ENCODE measurements at places on chromosomes 2 and 18. TPM values are rescaled to one million over a fixed set of nuclear protein-coding genes. Genes with fewer than 3 reads are reported as not detected.
A peak's percentile ranks its signal among the peaks of the same experiment; 100 is the strongest.

DNA sequence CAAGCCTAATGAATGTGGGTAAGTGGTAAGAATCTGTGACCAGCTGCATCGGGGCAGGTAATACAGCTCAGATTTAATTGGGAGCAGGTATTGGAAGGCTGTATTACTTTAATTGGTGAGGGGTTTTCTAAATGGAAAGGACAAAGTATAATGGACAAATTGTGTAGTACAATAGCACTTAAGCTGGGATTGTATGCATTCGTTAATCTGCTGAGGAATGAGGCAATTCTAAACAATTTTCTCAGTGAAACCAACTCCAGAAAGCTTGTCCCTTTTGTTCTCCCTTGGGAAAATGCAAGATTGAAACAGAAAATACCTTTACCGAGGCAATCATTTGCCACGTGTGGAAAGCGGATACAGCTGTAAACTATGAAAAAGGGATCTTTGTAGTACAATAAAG lies 801.6 kb upstream of the POU3F3 start:
- H3K36me3 ChIP-seq = peaks cover 2% of the 10 kb centered on the region
- no peak overlapping the region for H3K4me3 ChIP-seq
- H3K4me1 ChIP-seq = peaks cover 3% of the 10 kb centered on the region
- H3K27ac ChIP-seq = no peak overlapping the region
- H3K27me3 ChIP-seq = no peaks in the 10 kb centered on the region
- no peak for DNase-seq

DNA sequence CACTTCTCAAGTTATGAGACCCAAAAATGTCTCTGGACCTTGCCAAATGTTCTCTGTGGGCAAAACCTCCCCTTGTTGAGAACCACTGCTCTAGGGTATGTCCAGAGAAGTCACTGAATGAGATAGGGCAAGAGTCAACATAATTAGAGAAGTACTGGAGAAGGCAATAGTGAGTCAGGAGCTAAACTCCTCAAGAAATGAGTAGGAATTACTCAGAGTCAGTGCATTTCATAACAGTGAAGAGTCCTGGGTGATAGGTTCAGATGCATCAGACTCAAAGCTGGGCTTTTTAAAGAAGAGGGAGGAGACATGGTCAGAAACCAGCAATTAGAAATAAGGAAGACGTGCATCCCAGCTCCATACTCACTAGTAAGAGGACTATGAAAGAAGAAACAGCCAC lies 38.6 kb upstream of the IHH start:
- H3K27ac ChIP-seq = no peak overlapping the region
- H3K4me1 ChIP-seq = no peaks in the 10 kb centered on the region
- H3K27me3 ChIP-seq = no peaks in the 10 kb centered on the region
- no peaks in the 10 kb centered on the region for H3K36me3 ChIP-seq
- DNase-seq = no peak

The UGT1A5 gene
- not detected for total RNA-seq

DNA sequence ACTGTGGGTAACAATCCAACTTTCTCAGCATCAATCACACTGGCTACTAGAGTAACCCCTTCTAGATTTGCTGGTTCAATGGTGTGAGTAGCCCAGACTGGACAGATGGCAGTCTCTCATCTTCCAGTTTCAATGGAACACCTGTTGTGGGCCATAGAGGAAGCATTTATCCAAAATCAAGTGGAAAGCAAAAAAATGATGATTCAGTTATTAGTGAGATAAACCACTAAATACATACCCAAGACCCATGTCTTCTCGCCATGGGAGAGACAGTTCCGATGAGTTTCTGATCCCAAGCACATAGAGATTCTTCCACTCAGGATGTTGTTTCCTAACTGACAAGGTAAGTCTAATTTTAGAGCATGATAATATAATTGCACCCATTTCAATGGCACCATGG lies 194.0 kb downstream of the IRS1 start:
- H3K27me3 ChIP-seq = no peaks in the 10 kb centered on the region
- no peak for DNase-seq
- H3K4me1 ChIP-seq = peaks cover 14% of the 10 kb centered on the region

The KIF1A gene
- 90.9 TPM for total RNA-seq

- H3K36me3 ChIP-seq = no peaks in the 10 kb centered on the region
- DNase-seq = no peak
- H3K27me3 ChIP-seq = no peaks in the 10 kb centered on the region
- H3K27ac ChIP-seq = no peak overlapping the region
Observed at GRCh38 chr2:122136056-122136455, 380.6 kb downstream of the TSN start.

DNA sequence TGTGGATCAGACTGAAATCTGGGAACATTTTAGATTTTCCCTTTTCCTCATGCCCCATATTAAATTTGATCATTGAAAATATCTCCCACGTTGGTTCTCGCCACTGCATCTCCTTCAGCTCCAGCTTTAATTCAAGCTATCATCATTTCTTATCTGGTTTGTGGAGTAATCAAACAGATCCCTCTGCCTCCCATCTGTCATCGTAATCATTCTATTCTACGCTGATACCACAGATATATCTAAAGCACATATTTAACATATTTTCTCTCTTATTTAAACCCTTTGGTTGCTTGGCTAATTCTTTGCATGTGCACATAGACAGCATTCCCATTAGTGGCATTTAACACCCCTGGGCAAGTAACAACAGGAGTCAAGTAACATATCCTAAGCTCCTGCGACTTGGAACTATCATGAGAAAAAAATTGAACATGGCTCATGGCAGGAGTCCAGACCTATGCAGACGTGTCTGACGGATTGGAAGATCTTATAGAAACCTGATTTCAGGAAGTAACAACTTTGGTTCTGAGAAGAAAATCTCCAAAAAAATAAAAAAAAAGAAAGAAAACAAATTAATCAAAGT lies 158.8 kb upstream of the KYNU start:
- peaks cover 22% of the 10 kb centered on the region for H3K4me1 ChIP-seq
- DNase-seq = no peak
- H3K27me3 ChIP-seq = no peaks in the 10 kb centered on the region

The RESP18 gene
- not detected for total RNA-seq

The PHOSPHO2 gene
- total RNA-seq = 8.6 TPM

The TLX2 gene
- not detected for total RNA-seq

The AMER3 gene
- total RNA-seq = 1.4 TPM

DNA sequence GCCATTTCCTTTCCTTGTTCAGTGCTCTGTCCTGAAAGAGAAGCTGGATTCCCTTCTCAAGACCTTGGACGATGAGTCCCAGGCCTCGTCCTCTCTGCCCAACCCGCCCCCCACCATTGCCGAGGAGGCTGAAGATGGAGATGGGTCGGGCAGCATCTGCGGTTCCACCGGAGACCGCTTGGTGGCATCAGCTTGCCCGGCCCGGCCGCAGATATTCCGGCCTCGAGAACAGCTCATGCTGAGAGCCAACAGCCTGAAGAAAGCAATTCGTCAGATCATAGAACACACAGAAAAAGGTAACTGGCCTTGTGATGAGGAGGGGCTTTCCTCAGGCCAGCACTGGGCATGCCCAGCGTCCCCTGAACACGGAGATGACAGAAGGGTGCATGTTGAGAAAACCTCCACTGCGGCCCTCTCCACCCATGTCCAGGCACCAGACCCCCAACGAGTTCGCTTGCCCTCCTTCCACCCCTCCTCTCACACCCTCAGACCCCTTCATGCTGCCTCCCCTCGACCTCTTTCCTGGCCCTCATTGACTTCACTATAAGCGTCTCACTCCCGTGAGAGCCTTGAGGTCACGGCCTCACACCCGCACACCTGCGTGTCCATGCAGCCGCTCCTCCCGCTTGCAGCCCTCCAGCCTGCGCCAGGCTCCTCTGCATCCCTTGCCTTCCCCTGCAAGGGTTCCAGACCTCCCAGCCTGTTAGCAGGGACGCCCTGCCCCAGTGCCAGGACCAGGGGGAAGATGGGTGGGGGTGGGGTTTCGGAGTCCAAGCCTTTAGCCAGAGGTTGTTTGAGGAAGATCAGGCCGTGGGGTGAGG lies 95.0 kb downstream of the DGKD start:
- H3K27me3 ChIP-seq = no peaks in the 10 kb centered on the region
- DNase-seq = peak; percentile 61
- H3K27ac ChIP-seq = peak overlapping the region; percentile 81
- H3K4me3 ChIP-seq = no peak overlapping the region

The HRH4 gene
- total RNA-seq = not detected

GRCh38 chr18:79720359-79720733 lies 40.7 kb downstream of the CTDP1 start:
- DNase-seq = no peak
- peaks cover 34% of the 10 kb centered on the region for H3K36me3 ChIP-seq
- H3K4me1 ChIP-seq = no peaks in the 10 kb centered on the region
- no peaks in the 10 kb centered on the region for H3K27me3 ChIP-seq
- H3K27ac ChIP-seq = peak overlapping the region; percentile 67

- peaks cover 57% of the 10 kb centered on the region for H3K27me3 ChIP-seq
- H3K36me3 ChIP-seq = no peaks in the 10 kb centered on the region
- H3K4me3 ChIP-seq = no peak overlapping the region
- DNase-seq = no peak
Observed at GRCh38 chr18:22377769-22378168, 39.9 kb downstream of the CTAGE1 start.

The LRRC30 gene
- total RNA-seq = not detected

- H3K4me3 ChIP-seq = no peak overlapping the region
- H3K4me1 ChIP-seq = peaks cover 22% of the 10 kb centered on the region
- no peak overlapping the region for H3K27ac ChIP-seq
- H3K36me3 ChIP-seq = no peaks in the 10 kb centered on the region
Observed at GRCh38 chr2:238965371-238966071, 117.6 kb downstream of the TWIST2 start.

DNA sequence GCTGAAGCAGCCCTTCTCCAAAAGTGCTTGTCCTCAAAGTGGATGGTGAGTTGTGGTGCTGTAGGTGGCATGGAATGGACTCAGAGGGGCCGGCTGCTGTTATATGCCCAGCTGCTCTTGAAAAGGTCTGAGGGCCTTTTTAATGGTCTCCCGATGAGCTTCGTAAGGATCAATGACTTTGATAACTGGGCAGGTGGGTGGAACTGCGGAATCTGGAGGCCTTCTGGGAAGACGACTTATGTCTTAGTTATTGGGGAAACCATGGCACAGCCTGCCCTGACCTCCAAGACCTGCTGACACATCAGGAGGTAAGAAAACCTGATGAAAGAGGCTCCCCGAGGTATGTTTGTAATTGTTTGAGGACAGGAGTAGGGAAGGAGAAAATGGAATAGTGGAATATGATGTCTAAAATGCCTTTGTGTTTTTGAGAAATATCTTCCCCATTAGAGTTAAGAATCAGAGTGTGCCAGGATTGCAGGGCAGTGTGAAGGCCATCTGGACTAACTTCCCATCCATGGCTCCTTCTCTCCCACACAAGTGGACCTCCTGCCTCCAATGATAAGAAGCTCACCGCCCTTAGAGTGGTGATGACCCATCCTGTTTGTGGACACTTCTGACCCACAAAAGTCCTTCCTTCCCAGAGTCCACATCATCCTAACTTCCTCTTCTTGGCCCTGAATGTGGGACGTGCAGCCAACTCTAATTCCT lies 236.1 kb downstream of the FHOD3 start:
- H3K4me3 ChIP-seq = no peak overlapping the region
- H3K4me1 ChIP-seq = peaks cover 5% of the 10 kb centered on the region
- peak overlapping the region; percentile 48 for H3K27ac ChIP-seq

- no peaks in the 10 kb centered on the region for H3K27me3 ChIP-seq
- H3K36me3 ChIP-seq = no peaks in the 10 kb centered on the region
- H3K4me1 ChIP-seq = no peaks in the 10 kb centered on the region
Observed at GRCh38 chr2:66853585-66853984, 418.7 kb downstream of the MEIS1 start.

The MAP2 gene
- total RNA-seq = 123 TPM

The RBFA gene
- 47.0 TPM for total RNA-seq

The SAP130 gene
- 52.4 TPM for total RNA-seq

The CENPA gene
- total RNA-seq = 34.5 TPM

- no peak overlapping the region for H3K27ac ChIP-seq
- DNase-seq = no peak
- H3K27me3 ChIP-seq = no peaks in the 10 kb centered on the region
- H3K36me3 ChIP-seq = peaks cover 6% of the 10 kb centered on the region
- H3K4me3 ChIP-seq = no peak overlapping the region
Observed at GRCh38 chr2:127381762-127382161, 6.0 kb downstream of the MAP3K2 start.

DNA sequence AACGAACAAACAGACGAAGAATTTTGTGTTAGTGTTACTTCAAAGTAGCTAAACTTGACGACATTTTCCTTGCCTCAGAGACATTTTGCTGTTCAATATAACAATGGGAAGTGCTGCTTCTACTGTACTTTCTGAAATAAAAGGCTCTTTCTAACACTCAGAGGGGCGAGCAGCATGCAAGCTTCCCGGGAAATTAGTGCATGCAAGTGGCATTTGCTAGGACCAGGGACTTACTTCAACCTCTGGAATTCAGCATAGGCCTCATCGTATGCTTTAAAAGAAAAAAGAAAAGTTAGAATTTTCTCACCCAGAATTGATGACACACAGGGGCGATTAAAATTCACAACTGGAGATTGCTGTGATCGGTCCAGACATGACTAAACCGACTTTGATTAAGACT lies 62.5 kb upstream of the LPIN2 start:
- no peaks in the 10 kb centered on the region for H3K36me3 ChIP-seq
- no peak for DNase-seq
- peak overlapping the region; percentile 21 for H3K27ac ChIP-seq
- H3K4me3 ChIP-seq = peak overlapping the region; percentile 20

DNA sequence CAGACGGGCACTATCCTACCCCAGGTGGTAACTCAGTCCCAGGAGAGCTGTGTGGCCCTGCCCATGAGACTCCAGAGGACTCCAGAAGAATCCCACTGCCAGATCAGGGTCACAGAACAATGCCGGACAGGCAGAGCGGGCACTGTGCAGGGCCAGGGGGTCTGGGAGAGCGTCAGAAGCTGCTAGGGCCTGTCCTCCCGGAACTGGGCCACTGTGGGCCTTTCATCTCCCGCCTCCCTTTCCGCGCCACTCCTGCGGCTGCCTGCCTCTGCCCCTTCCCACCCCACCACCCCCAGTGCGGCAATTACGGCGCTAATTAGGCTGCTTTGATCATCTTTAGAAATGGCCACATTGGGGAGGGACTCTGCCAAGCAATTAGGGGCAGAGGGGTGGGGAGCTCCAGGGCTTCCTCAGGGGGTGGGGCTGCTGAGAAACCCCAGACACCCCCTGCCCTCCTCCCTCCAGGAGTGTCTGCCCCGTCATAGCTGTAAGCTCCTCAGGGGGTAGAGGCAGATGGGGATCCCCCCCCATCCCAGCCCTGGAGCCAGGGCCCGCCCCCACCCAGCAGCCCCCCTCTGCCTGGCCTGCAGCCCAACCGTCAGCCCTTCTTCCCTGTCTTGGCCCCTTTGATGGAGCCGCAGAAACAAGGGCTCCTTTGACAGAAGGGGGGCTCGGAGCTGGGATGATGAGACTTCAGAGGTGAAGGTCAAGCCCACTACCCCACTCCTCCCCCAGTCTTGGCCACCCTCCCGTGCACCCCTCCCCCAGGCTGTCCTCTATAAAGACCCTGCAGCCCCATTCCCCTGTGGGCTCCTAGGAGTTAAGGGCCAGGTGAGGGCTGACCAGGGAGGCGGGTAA lies at the start of gene PRSS56:
TSS of gene PRSS56 (plus strand) at position 808 of the 858 bp plus-strand sequence. CDS start 211 bp downstream, outside the sequence.
- H3K36me3 ChIP-seq = no peaks in the 10 kb centered on the region
- peaks cover 47% of the 10 kb centered on the region for H3K4me1 ChIP-seq
- H3K4me3 ChIP-seq = peak within 1 kb of the TSS; percentile 89
- H3K27ac ChIP-seq = peak within 1 kb of the TSS; percentile 88
